Activated CD4-positive, CD25-positive, alpha-beta regulatory T cell (primary cell): ENCODE measurements at places on chromosomes 7 and 10.

DNA sequence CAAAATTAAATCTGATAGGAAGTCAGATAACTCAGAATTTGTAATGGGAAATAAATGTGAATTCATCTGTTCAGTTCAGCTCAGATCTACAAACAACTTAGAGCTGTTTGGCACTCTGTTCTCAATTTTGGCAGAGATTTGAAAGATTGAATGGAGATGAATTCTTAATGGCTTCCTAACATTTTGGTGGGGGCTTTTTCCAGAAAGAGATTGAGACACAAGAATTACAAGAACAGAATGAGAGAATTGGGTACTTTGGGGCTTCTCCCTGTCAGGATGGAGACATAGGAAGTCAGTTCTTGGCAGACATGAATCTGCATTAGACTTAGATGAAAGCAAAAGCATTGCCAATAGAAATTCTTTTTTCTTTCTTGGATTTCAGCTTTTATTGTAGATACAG is 39.0 kb upstream of the PTPRZ1 start:
- DNase-seq, result no peak

GRCh38 chr10:83539528-83540308 is 599.6 kb upstream of the GHITM start:
- no peak for DNase-seq

GRCh38 chr7:155713384-155713783 is 68.9 kb downstream of the RBM33 start:
- DNase-seq, result no peak

DNA sequence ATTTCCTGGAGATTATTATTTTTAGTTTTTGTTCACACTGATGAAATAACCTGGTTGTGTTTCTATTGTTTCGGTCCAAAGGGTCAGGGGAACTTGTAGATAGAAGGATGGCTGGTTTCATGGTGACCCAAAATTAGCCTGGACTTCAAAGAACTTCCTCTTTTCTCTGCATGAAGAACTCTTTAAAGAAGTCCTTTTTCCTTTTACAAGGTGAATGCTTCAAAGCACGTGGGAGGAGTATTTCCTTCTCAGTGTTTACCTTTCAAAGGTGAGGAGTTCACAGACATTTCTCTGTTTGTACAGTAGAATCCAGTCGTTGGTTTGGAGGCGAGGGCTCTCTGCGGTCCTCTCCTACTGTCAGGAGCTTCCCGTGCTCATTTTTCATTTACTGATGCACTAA is 561.7 kb downstream of the GATA3 start:
- no peak for DNase-seq
